ENCODE measurements at places on chromosomes 13 and 19.

- peak; percentile 95 for DNase-seq
Observed at GRCh38 chr19:510606-511100, 3.4 kb downstream of the TPGS1 start.

DNA sequence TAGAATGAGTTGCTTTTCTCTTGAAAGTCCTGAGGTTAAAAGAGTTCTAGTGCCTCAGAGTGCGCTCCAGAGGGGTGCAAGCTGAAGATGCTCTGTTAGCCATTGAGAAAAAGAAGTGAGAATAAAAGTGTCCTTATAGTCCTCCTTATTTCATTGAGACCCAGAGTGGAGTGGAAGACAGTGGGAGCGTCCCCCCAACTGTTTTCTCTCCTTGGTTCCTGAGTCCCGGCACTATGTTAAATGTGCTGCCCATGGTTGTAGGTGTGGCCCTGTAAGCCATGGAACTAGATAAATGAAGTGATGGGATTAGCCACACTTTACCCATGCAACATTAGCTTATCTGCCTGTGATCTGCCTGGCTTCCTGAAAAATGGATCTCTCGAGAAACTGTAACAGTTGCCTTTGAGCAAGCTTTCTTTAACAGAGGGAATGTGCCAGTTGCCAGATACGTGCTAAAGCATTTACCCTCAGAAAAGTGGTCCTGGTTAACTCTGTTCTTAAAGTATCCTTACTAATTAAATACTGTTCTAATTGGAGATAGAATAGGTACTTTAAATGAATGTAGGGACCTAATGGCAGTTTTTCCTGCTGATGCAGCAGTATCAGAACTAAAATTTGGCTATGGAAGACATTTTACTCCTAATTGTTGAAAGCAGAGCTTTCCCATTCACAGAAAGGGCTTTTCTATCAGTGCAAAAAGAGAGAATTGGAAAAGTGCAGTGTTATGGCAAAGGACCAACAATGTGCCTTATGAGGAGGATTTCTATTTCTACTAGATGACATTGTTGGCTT, 21.4 kb upstream of the PSG9 start:
- DNase-seq, result no peak

DNA sequence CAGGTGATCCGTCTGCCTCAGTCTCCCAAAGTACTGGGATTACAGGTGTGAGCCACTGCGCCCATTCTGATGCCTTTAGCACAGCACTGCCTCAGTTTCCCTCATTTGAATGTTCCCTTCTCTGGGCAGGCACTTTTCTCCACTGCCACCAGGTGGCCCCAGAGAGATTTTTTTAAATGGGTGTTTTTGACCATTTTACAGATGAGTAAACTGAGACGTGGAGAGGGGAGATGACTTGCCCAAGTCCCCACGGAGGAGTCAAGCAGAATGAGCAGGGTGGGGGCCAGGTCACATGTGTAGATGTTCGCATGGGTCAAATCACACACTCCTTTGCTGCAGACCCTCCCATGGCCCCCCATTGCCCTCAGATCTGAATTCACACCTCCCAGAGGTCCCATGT, 3.2 kb upstream of the PDE4C start:
- no peak for DNase-seq

DNA sequence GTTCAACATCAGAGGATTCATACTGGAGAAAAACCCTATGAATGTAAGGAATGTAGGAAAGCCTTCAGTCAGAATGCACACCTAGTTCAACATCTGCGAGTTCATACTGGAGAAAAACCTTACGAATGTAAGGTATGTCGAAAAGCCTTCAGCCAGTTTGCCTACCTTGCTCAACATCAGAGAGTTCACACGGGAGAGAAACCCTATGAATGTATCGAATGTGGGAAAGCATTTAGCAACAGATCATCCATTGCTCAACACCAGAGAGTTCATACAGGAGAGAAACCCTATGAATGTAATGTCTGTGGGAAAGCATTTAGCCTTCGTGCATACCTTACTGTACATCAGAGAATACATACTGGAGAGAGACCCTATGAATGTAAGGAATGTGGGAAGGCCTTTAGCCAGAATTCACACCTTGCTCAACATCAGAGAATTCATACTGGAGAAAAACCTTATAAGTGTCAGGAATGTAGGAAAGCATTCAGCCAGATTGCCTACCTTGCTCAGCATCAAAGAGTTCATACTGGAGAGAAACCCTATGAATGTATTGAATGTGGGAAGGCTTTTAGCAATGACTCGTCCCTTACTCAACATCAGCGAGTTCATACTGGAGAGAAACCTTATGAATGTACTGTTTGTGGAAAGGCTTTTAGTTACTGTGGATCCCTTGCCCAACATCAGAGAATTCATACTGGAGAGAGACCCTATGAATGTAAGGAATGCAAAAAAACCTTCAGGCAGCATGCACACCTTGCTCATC, 15.4 kb downstream of the ZNF570 start:
- no peak for DNase-seq

DNA sequence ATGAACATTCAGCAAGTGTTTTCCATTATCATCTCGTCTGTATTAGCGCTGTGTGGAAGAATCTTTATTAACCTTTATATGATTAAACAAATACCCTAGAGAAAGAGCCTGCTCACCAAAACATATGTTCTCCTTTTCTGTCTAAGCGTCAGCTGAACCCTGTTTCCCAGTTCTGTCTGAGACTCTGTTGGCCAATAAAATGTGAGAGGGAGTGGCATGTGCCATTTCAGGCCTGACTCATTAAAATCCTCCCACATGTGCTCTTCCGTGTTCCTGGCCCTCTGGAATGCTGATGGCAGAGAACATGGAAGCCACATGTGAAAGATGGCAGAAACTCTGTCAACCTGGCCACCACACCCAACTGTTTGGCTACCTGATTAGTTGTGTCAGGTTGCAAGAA, 181.9 kb upstream of the EDNRB start:
- DNase-seq, result no peak

Data from liver (tissue), 10 donors.